ENCODE measurements at places on chromosomes 12 and 14.

DNA sequence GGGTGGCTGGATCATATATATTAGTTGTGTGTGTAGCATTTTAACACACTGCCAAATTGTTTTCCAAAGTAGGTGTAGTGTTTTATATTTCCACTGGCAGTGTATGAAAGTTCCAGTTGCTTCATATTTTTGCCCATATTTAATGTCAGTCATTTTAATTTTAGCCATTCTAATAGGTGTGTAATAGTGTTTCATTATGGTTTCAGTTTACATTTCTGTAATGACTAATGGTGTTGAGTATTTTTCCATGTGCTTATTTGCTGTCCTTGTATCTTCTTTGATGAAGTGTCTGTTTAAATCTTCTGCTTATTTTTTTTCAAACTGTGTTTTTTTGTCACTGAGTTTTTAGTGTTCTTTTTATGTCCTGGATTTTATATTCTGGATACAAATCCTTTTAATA, 8.7 kb downstream of the TBC1D15 start:
- DNase-seq = no peak

DNA sequence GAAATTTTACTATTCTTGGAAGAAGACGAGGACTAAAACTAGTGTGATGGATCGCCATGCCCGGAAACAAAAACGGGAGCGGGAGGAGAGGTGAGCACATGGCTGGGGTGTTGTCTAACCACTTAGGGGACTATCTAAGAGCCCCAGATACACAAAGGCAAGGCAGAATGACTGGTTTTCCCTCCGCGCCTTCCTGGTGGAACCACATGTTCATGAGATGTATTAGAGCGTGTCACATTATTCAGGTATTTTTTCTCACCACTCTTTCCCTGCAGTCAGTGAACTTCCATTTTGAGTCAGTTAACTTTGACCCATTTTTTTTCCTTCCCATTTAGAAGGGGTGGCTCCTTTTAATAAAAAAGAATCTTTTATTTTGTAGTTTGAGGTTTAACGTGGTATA, 68.8 kb upstream of the TRAF3 start:
- DNase-seq = no peak

DNA sequence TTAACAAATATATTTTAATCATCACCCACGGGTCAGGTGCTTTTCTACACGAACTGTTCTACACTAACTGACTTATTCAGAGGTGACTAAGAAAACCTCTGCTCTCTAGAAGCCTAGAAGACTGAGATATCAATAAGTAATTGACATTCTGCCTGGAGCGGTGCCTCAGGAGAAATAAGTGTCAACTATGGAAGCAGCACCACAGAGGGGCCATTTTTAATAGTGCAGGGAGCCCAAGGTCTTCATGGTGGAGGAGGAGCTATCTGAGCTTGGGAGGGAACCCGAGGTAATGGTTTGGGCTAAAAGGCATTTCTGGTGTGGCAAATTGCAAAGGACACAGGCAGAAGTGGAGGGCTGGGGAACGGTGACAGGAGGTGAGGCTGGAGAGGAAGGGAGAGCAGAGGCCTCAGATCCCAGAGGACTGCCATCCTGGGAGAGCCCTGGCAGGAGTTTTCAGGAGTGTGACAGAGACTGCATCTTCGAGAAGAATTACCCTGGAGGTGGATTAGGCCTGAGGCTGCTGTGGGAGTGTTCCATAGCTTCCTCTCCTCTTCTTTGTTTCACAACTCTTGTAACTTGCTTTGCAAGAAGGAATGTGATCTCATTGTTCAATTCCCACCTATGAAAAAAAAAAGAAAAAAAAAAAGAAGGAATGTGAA, 123.1 kb downstream of the NPAS3 start:
- no peak for DNase-seq

DNA sequence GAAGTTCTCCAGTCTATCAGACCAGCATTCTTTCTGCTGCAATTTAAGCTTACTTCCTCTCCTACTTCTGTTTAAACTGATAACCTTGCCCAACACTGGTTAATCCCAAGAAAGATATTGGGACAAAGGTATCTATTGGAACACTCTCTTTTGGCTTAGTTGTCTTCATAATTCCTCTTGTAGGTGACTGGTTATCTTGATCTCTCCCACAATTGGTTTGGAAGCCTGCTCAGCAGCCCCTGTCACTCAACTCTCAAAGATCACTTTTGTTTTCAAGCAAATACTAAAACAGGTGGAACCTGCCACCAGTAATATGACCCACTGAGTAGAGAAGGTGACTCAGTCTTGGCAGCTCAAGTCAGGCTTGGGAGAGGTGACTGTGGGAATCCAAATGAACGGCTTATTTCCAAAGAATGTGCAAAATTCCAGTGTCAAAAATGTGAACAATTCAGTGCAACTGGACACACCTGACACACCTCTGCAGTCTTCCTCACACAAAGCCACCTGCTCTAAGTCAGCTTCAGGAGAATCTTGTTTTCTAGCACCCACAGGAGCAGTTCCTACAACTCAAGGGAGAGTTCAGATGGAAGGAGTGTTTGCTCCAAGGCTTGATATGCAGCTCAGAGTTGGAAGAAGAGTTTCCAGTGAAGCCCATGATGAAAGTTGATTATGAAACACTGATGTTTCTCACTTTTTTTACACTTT, 83.2 kb upstream of the SLC38A2 start:
- DNase-seq = no peak

DNA sequence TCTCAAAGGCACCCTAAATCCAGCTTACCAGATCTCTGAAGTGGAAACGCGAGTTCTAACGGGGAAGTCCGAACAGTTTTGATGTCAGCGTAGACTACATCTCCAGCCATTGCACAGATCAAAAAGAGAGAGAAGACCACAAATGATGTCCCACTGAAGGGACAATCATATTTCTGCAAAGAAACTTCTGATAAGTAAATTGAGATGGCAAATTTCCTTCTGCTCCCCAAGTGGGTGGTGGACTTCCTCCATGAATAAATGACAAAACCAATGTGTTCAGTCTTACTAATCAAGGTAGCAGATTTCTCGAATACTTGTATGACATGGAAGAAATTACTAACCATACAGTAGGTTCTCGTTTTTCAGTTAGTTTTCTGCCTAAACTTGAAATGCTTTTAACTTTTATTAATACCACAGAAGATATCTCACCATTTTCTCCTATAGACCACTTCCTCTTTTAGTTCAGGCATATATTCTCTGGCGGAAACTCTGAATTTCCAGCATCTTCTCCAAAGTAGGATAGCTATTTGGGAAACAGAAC, at the start of gene CLECL1:
Gene CLECL1 (minus strand): TSS at position 177 of the 541 bp plus-strand sequence.
- DNase-seq = no peak

GRCh38 chr12:66653796-66654195, 25.1 kb downstream of the GRIP1 start:
- DNase-seq = no peak

DNA sequence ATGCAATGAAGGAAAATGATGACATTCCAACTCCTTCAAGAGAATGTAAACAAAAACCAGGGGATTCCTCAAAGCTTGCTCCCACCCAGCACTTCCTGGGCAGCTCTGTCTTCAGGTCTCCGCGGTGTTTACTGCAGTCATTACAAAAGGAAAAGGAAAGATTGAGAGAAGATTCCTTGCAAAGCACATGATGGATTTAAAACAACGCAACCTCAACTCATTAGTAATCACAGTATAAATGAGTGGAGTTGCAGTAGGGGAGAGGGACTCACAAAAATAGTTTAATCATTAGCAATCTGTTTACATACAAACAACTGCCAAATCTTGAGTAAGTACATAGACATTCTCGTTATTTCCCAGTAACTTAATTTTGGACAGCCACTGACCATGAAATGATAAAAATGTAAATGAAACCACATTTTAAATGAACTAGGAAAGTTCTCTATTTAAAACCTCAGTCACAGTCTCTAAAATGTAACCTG, 49.7 kb upstream of the OVCH1 start:
- no peak for DNase-seq

DNA sequence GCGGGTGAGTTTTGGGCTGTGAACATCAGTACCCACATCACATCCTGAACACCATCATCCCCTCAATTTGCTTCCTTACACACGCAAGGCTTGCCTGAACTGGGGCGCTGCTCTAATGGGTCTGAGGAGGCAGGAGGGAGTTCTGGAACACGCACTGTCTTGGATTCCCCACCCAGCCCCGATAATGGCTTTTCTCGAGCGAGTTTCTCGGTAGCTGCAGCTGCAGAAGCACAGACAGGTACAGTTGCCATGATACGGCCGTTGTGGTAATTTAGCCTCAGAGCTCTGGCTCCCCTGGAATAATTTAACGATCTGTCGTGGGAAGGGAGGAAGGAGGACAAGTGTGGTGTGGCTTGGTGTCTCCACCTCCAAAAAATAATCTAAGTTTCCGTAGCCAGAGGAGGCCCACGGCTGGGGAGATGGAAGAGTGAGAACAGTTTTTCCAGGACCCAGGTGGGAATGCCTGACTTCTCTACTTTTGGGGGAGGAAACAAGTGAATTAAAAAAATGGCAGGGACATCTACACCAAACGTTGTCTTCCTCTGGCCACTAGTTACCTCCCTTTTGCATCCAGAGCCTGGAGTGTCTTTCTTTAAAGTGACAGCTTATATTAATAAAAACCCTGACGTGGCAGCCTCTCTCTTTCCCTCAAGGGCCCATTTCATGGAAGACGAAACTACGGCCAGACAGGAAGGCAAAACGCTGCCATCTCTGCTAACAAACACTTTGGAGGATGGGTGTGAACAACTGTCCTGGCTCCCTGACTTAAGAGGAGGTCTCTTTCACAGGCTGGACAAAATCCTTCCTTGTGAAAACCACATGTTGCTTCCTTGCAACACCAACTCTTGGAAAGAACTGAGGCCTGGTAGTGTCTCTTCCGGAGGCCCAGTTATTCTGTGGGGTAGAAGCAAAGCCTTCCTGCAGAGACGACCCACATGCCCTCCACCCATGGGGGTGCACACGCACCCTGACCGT, 84.8 kb downstream of the RBM19 start:
- DNase-seq = no peak

GRCh38 chr12:43789941-43790340, 16.2 kb downstream of the TWF1 start:
- no peak for DNase-seq

- DNase-seq = no peak
Observed at GRCh38 chr14:92473969-92474535, 39.5 kb upstream of the RIN3 start.

DNA sequence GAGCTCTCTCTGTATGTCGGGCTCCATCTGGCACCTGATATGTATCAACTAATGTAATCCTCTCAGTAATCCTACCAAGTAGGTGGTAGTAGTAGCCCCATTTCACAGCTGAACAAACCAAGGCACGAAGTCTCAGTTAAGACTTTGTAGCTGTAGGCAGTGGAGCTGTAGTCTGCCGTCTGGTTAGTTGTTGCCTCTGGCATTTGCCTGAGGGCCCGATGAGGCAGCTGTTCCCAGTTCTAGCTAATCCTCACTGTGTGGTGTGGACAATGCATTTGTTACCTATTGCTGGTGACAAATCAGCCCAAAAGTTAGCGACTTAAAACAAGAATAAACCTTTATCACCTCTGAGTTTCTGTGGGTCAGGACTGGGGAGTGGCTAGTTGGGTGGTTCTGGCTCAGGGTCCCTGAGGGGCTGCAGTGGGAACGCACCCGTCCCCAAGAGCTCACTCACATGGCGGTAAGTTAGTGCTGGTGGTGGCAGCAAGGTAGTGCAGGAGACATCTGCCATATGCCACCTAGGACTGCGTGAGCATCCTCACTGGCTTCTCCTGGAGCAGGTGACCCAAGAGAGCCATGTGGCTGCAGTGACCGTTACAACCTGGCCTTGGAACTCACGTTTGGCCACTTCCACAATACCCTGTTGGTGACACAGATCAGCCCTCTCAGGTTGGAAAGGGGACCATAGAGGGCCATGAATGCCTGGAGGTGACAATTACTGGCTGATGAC, 5.6 kb downstream of the AACS start:
- no peak for DNase-seq

GRCh38 chr14:101980700-101981099, 16.3 kb downstream of the DYNC1H1 start:
- no peak for DNase-seq

DNA sequence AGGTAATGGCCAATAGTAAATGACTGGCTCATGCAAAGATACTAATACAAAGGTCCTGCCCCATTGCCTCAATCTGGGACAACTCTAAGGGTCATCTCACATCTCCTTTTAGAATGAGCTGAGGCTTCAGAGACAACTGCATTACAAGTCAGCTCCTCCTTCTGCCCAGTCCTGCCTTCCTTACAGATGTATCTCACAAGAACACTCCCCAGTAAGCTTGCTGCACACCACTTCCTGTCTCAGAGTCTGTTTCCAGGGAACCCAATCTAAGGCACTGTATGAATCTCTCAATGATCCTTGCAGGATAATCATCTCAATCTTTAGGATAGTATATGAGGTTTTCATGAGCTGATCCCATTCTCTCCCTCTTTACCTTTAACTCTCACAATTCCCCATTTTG, 57.8 kb upstream of the ZDHHC17 start:
- DNase-seq = no peak

GRCh38 chr12:128928361-128928760, 75.1 kb downstream of the GLT1D1 start:
- DNase-seq = no peak

- no peak for DNase-seq
Observed at GRCh38 chr12:91419809-91420208, 237.2 kb upstream of the DCN start.

DNA sequence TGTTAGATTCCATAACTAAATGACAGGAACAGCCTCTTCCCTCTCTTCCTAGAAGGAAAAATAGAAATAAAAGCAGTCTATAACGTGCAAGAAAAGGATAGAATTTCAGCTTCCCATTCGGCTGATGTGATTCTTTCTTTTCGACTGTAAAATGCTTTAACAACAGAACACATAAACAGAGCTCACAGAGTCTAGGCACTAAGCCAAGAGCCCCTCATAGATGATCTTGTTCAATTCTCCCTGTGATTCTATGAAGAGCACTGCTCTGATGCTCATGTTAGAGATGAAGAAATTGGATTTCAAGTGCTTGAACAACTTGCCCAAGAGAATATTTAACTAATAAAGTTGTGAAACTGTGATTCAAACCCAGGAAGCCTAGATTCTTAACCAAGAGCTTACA, 232.7 kb downstream of the RPAP3 start:
- no peak for DNase-seq

DNA sequence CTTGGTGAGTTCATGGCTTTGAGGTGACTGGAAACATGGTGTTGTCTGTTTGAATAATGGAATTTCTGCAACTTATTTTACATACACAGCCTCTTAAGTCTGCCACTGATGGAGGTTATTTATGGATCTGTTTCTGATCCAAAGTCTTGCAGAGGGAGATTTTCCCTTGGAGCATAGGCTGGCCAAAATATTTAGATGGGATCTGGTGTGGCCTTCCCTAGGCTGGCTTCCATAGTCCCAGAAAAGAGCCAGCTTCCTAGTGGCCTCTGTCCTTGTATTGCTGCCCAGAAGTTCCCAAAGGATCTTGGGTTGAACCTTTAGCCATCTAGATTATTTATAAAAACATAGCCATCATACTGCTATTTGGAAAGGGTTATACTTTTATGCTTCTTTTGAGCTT, 491.1 kb upstream of the RGS6 start:
- DNase-seq = no peak

GRCh38 chr12:73225941-73226340, 953.8 kb downstream of the TRHDE start:
- no peak for DNase-seq

Measured in KG1 (cell line).